MG63 (cell line): ENCODE measurements at places on chromosomes 11 and 22. TPM values are rescaled to one million over a fixed set of nuclear protein-coding genes. Genes with fewer than 3 reads are reported as not detected.

- DNase-seq: no peak
These were observed 1045.3 kb downstream of the BRD1 start for GRCh38 chr22:48782326-48782725.

DNA sequence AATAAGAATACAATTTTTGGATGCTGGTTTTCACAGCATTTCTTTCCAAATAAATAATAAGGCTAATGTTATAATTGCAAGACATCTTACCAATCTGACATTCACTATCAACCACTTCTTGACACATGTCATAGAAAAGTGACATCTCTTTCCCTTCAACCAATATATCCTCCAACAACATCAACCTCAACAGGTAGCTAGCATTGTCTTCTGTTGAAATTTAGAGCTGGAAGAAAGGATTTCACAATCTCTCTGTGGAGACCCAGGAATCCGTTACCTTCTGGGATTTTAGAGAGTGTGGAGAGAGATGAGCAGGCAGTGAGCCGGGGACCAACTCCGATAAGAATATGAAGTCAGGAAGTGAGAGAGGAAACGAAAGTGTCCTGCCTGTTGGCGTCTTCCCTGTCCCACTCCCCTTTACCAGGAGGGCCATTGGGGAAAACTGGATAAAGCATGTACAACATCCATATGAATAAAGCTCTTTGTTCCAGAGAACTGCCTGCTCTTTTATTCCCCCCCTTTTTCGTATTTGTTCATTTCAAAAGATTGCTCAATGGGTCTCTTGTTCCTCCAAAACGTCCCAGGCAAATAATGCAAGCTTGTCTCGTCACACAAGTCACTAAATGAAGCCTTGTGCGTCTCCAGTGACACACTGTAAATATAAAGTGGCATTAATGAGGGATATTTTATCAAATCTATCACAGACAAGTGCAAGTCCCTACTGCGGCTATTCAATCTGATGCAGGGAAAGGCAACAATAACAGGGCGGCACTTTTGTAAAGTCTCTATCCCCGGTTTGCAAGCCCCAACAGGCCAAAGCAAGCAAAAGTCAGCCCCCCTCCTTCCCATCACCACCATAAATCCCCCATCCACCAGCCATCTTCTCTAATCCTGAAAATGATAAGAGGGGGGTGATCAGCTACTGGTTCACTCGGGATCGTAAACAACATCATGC is 3.4 kb downstream of the CADM1 start:
- DNase-seq: no peak

The SNX32 gene
- total RNA-seq: 0.43 TPM in 1 of 2 replicates, not detected in the other

DNA sequence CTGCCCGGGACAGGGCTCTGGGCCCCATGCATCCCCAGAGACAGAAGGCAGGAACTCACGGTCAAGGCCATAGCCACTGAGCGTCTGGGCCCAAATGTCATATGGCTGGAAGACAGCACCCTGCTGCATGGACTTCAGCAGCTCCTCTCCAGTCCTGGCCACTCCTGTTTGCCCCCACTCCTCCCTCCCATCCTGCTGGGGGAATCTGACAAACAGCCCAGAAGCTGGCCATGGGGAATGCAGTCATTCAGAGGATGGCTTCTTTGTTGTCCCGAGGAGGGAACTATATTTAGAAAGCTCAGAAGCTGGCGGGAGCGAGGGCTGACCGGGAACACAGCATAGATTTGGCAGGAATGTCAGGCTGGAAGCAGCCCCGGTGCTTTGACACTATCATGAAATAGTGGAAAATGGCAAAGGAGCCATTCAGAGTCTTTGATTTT is 35.0 kb downstream of the DKK3 start:
- DNase-seq: peak; percentile 71

GRCh38 chr11:110514967-110515366 is 85.2 kb downstream of the FDX1 start:
- DNase-seq: no peak

DNA sequence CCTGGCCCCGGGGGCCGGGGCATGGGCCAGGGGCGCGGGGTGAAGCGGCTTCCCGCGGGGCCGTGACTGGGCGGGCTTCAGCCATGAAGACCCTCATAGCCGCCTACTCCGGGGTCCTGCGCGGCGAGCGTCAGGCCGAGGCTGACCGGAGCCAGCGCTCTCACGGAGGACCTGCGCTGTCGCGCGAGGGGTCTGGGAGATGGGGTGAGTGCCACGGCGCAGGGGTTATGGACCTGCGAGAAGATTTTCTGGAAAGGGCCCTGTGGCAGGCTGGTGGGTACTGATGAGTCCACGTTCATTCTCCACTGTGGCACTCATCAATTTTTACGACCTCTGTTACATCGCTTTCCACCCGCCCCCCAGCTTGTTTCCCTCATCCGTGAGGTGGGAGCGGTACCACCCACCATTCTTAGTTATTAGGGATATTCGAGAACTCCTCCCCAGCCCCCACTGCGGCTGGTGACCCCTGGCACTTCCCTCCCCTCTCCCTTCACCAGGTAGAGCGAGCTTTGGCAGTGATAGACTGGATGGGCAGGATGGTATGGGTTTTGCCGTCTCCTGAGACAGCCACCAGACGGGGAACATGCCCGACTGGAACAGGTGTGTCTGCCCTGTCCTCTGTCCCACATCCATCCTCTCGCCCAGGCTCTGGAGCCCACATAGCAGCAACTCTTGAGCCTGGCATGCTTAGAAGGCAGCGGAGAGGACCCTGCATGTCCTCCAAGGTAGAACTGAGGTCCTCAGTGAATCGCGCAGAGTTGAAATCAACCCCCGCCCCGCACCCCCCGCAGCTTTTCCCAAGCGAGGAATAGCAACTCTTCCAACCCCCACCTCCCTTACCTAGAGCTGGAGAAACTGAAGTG is 562 bp downstream of the DGAT2 start:
- no peak for DNase-seq

- no peak for DNase-seq
These were observed 35.1 kb upstream of the ASPHD2 start for GRCh38 chr22:26393929-26394328.
